ENCODE measurements at places on chromosomes 7 and 10. TPM values are rescaled to one million over a fixed set of nuclear protein-coding genes. Genes with fewer than 3 reads are reported as not detected.
A peak's percentile ranks its signal among the peaks of the same experiment; 100 is the strongest.

The GHRHR gene
- not detected for total RNA-seq

GRCh38 chr10:119362122-119362521 is 154.8 kb downstream of the GRK5 start:
- no peak for DNase-seq

DNA sequence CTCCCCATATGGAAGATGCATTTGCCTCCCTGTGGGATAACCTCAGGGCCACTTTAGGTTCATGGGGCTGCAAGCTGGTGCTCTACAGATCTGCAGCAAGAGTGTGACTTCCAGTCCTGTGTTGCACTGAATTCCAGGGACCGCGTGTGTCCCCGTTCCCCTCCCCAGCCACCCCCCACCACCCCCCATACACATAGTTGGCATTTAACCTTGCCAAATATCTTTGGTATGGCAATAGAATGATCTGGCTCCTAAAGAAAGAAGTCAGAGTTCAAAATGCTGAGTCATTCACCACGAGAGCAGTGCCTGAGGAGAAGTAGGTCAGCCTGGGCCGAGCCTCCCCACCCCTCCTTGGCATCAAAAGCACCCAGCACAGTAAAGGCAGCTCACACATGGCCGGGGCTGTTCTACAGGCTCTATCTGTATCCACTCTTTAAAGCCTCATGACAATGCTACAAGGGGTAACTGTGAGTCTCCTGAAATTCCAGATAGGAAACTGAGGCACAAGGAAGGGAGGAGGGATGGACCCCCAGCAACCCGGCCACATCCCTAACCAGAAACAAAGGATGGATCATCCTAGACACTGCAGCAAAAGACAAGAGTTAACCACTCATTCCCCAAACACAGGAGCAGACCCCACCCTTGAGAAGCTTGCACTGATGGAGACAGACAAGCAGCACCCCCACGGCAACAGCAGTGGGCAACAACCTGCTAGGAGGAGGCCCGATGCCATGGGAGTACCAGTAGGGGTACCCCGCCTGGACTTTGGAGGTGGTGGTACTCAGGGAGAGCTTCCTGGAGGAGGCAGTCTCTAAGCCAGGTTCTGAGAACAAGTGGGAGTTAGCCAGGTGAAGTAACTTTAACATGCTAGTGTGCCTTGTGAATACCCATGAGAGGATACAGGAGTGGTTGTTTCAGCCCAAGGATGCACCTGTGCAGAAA is 70.3 kb upstream of the NANOS1 start:
- peak; percentile 68 for DNase-seq

- DNase-seq, result no peak
Observed at GRCh38 chr7:124996778-124997177, 67.2 kb upstream of the POT1 start.

- peak; percentile 64 for DNase-seq
Observed at GRCh38 chr10:51010977-51011376, 63.3 kb upstream of the PRKG1 start.

DNA sequence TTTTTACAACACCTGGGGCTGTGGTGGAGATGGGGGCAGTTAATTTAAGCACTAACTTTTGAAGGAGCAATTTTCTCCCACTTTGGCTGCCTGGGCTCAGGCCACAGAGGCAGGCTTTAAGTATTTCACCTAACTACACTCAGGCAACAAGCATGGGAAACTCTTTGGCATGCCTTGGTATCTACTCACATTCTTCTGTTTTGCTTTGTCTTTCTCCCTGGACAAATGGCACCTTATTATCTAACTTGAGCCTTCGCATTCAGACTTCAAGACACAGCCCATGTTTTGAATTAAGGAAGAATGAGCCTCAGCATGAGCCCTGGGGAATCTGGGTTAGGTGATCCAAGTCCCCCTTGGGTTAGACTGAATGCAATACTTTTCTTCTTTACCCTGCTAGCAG is 31.8 kb upstream of the BMPER start:
- no peak for DNase-seq

GRCh38 chr10:100981178-100981772 is 6.0 kb downstream of the MRPL43 start:
- DNase-seq, result no peak

The CCDC172 gene
- not detected for total RNA-seq

- peak; percentile 75 for DNase-seq
Observed at GRCh38 chr7:84949501-84949900, 237.4 kb downstream of the SEMA3D start.

The ZNF503 gene
- 4.6 TPM for total RNA-seq

DNA sequence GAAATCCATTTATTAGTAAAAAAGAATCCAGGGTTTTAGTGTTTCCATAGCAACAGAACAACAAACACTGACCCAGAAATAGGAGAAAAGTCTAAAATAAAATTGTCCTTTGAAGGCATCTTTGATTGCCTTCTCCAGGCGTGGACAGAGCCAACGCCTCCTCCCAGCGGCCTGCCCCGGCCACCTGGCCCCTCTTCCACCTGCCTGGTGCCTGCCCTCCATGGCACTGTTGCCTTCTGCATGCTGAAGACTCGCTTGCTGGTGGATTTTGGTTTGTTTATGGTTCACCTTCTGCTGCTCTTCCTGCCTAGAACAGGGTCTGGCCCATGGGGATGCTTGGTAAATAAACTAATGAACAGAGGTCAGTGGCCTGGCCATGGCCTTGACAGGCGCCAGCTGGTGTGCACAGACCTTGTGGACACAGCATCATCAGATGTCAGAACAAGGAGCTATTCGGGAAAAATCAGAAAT is 107.4 kb downstream of the DYNC2I1 start:
- no peak for DNase-seq

GRCh38 chr10:93951905-93952304 is 41.8 kb upstream of the PLCE1 start:
- no peak for DNase-seq

DNA sequence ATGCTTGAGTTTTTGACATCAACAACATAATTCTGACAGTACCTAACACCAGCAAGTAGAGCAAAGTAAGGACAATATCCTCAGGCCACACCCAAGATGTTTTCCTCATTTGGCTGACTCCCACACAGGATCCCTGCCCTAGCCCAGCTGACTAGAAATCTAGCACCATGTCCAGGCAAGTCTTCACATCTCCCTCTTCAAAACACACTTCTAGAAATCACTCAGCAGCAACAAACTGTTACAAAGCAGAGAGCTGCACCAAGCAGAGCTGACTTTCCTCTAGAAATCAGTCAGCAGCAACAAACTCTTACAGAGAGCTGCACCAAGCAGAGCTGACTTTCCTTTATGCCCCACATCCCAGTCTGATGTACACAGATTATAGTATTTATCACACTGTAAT is 7.7 kb downstream of the TMEM168 start:
- peak; percentile 17 for DNase-seq

The SYT15B gene
- not detected for total RNA-seq

The SLC26A5 gene
- total RNA-seq, result not detected

- DNase-seq, result no peak
Observed at GRCh38 chr7:151009327-151010036, 14.8 kb downstream of the ATG9B start.
